ENCODE measurements at places on chromosomes 6 and 20.
A peak's percentile ranks its signal among the peaks of the same experiment; 100 is the strongest.

DNA sequence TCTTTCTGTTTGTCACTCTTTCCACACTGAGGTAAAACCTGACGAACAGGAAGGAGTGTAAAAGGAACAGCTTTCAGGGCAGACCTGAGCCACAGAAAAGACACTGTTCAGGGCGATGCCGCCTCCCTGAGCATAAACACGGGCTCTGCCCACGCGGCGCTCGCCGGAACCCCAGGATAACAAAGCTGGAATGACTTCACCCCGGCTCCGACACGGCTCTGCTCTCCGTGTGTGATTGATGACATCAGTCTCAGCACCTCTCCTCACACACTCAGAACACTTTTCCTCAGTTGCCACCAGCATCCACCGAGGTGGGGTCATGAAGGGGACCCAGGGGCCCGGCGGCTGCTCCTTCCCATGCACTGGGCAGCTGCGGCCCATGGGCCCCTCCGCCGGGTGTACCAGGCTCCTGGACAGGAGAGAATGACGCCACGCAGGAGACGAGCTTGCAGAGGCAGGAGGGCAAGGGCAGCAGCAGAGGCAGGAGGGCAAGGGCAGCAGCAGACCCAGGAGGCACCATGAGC, 43.6 kb downstream of the DLL1 start:
- no peak for DNase-seq

GRCh38 chr6:81683912-81684311, 68.6 kb downstream of the TENT5A start:
- DNase-seq: no peak

DNA sequence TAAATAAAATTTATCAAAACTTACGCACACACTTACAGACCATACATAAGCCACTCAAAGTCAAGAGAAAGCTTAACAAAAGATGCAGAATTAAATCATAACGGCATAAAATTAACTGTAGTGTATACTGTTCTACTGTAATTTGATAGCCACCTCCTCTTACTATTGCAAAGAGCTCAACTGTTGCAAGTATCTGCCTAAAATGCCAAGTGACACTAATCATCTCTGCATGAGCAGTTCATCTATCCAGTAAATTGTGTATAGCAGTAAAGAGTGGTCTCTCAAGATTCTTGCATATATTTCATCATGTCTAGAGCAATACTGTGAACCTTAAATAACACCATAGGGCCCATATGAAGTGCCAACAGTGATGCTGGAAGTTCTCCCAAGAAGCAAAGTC, 12.3 kb downstream of the OR2H2 start:
- no peak for DNase-seq

DNA sequence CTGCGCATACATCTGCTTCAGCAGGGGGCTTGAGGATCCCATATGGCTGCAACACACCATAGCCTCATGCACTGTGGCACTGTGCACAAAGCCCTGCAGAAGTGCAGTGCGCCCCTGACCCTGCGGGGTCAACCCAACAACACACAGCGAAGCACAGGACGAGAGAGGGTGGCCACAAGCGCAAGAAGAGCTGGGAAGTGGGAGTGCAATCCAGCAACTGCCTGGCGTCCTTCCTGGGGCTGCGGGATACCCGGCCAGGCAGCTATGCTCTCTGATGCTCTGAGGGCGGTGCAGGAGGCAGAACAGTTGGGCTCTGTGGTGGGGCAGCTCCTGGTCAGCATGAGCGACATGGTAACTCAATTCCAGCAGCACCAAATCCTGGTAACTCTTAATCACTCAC, 5.6 kb upstream of the ACSS1 start:
- DNase-seq: no peak

GRCh38 chr20:50320901-50321796, 130.5 kb downstream of the CEBPB start:
- peak; percentile 62 for DNase-seq

DNA sequence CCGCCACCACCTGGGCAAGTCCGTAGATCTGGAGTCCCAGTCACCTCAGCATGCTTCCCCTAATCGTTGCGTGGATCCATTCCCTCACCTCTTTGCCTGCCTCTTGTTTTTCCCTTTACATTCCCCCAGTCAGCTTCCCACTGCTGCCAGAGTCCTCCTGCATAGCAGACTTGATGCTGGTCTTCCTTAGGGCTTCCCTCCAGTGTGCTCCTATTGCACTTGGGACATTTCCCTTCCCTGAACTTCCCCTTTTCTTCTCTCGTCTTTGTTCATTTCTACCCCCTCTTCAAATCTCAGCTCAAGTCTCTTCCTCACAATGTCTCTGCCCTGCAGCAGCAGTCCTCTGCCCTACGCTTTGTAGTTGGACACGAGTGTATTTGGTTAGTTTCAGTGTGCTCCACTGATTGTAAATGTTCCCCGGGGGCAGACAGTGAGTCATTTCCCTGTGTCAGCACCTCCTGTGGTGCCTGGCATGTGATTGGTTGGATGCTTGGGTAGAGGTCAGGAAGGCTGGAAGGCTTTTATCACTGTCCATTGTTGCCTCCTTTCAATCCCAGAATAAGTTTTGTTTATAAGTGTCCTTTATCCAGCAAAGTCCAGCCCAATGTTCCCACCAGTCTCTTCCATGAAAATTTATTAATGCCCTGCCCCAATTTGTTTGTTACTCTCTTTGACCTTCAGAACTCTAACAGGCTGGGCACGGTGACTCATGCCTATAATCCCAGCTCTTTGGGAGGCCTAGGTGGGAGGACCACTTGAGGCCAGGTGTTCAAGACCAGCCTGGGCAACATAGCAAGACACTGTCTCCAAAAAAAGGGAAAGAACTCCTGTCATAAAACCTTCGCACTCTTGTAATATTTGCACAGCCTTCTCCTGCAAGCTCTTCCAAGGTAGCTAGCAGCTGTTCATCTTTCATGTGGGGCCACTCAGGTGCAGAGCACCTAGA, 38.3 kb downstream of the FAM120B start:
- peak; percentile 5 for DNase-seq

- DNase-seq: no peak
Observed at GRCh38 chr20:9493803-9494202, 20.6 kb upstream of the LAMP5 start.

GRCh38 chr20:56897318-56897957, 268.3 kb downstream of the TFAP2C start:
- no peak for DNase-seq

GRCh38 chr6:32517654-32518445, 12.2 kb downstream of the HLA-DRB5 start:
- no peak for DNase-seq

GRCh38 chr6:90997076-90997475, 410.2 kb upstream of the MAP3K7 start:
- no peak for DNase-seq

GRCh38 chr20:8267009-8267408, 134.9 kb downstream of the PLCB1 start:
- no peak for DNase-seq

GRCh38 chr6:37972994-37973757, 153.6 kb downstream of the ZFAND3 start:
- DNase-seq: no peak

DNA sequence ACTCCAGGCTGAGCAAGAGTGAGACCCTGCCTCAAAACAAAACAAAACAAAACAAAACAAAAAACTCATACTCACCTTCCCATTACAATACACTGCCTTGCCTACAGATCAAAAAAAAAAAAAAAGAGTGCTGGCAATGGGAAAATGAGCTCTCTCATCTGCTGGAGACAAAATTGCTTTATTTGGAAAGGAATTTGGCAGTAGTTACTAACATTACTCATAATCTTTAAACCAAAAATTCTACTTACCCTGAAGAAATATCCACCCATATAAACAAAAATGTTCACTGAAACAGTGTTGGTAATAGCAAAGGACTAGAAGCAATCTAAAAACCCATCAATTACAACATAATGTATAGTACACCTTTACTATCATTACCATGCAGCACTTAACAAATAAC, 120.4 kb downstream of the RNGTT start:
- peak; percentile 42 for DNase-seq

DNA sequence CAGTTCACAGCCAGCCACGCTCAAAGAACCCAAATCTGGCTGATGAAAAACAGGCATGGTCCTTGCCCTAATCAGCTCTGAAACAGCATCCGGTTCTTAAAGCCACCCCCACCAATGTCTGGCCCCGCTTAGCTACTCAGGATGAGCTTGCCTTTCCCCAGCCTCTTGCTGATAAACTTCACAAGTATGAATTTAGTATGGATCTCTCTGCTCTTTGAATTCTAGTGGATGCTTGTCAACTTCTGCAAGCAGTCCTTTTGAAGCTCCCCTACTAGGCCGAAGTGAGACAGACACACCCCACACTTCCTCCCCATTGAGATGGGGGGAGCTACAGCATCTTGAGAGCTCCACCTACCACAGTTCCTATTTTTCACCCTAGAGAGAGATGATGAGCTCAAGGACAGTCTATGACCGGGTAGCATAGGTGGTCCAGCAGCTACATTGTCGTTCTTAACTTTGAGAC, 36.7 kb downstream of the EBF4 start:
- DNase-seq: no peak

GRCh38 chr6:105966481-105966880, 119.7 kb upstream of the PRDM1 start:
- DNase-seq: no peak

DNA sequence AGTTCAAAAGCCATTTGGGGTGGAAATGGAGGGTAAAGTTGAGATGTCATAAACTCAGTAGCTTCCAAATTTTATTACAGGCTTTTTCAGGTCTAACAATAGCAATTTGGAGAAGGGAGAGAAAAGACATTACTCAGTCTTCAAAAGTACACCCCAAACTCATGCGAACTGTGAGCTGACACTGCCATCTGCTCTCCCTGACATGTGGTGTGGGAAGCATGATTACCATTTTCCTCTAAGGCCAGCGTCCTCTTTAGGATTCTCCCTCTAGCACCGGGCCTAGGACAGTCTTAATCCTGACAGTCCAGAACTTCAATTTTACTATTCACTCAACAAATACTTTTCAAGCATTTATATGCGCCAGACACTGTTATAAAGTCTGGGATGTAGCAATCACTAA, 536.0 kb upstream of the JARID2 start:
- no peak for DNase-seq

- DNase-seq: no peak
Observed at GRCh38 chr6:19999319-20000191, 162.4 kb downstream of the ID4 start.

- no peak for DNase-seq
Observed at GRCh38 chr6:22826961-22827360, 257.6 kb downstream of the HDGFL1 start.

GRCh38 chr6:85995339-85996033, 352.8 kb upstream of the SYNCRIP start:
- DNase-seq: no peak

DNA sequence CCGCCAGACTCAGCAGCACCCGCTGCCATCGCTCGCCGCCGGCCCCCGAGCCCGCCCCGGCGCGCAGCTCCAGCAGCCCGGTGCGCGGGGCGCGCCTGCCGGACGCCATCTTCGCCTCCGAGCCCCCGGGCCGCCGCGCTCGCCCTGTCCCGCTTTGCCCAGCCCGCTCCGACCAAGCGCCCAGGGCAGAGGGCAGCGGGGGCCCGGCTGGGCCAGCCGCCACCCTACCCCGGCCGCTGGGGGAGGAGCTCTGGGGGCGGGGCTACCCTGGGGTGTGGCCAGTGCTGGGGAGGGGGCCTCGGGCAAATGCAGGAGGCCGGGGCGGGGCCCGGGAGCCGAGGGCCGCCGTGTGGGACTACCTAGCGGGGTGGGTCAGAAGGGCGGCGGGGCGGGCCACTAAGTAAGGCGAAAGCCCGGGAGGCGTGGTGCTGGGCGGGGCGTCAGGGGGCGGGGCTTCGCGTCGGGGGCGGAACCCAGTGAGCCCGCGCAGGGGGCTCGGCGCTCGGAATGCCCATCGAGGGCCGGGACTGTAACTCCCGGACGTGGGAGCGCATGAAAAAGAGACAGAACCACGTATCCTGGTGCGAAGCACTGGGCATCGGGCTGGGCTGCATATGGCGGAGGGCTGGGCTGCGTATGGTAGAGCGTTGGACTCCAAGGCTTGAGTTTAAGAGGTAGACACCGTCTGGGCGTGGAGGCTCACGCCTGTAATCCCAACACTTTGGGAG, at the start of gene SNTA1:
Gene SNTA1, minus strand, starts transcription at position 252 of the 728 bp plus-strand sequence. Its CDS starts 143 bp downstream, at position 109.
- no peak for DNase-seq

GRCh38 chr6:158000530-158001307, 19.1 kb downstream of the SYNJ2 start:
- DNase-seq: no peak

DNA sequence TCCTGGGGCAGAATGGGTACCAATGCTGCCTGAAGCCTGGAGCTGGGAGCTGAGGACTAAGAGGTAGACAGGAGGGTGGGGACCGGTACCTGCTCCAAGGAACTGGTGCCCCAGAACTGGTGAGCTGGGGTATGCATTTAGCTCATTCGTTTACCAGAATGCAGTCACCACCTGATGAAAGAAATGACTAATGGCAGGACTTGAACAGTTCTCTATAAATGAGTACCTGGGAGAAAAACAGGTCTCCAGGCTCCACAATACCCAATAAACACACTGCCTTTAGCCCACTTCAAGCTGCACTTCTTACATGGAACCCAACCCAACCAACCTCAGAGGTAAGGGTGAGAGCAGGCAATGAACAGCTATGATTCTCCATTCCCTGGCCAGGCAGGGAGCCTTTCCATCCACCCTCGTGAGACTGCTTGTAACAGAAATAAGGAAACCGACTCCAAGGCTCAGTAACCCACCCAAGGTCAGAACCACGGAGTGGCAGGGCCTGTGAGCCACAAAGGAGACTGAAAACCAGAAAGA, 15.4 kb downstream of the FKBP1A start:
- no peak for DNase-seq

DNA sequence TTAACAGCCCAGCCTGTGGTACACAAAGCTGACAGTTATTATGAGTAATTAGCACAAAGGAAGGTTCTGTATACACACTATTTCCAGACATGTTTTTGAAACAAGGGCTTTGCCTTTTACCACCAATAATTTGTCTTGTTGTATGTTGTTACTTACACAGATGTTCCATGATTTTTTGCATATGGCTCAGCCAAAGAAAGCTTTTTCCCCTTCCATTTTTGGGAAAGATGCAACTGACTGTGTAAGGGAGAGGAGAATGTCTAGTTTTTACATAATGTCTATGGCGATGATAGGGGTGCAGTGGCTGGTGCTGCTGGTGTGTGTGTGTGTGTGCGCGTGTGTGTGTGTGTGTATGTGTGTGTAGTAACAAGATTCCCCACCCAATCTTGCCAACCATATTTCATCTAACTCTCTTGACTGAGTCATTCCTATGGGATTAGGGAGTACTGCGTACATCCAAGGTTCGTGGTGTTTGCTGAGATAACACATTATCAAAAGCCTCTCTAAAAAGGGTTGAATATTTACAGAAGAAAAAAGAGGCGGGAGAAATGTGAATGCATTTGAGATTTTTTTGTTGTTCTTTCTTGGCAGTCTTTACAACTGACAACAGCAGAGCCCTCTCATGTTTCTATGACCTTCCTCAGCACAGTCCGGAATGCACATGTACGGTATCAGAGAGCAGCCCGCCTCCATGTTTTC, 192.2 kb downstream of the GMPR start:
- DNase-seq: no peak

GRCh38 chr6:161242779-161243693, 30.8 kb downstream of the AGPAT4 start:
- no peak for DNase-seq

Data from AG04449 (cell line).